ENCODE measurements at places on chromosomes 5 and 9. TPM values are rescaled to one million over a fixed set of nuclear protein-coding genes. Genes with fewer than 3 reads are reported as not detected.

DNA sequence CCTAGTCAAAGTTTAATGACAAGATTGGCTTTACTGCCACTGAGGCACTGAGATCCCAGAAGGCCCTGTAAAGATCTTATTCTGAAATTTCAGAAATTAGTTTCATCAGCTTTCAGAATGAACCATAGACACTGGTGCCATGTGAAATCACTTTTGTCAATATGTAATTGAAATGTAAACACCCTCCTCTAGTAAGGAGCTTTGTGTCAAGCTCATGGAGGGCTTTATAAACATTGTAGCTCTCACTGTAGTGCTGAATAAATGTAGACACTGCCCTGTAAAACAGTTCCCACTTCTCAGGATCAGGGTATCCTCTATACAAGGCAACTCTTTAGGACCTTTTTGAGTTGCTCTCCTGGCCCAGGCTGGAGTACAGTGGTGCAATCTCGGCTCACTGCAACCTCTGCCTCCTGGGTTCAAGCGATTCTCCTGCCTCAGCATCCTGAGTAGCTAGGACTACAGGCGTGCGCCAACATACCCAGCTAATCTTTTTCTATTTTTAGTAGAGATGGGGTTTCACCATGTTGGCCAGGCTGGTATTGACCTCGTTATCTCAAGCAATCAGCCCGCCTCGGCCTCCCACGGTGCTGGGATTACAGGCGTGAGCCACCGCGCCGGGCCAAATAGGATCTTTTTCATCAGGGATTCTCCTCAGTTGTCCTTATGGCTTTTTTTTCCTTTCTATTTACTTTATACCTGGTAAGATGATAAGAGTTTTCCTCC lies 1823.9 kb upstream of the CDH9 start:
- DNase-seq, result no peak

PLPPR1 gene
- polyA plus RNA-seq, result not detected

GRCh38 chr9:122356627-122357026 lies 14.2 kb upstream of the PTGS1 start:
- no peak for DNase-seq

GABBR2 gene
- polyA plus RNA-seq, result not detected

DNA sequence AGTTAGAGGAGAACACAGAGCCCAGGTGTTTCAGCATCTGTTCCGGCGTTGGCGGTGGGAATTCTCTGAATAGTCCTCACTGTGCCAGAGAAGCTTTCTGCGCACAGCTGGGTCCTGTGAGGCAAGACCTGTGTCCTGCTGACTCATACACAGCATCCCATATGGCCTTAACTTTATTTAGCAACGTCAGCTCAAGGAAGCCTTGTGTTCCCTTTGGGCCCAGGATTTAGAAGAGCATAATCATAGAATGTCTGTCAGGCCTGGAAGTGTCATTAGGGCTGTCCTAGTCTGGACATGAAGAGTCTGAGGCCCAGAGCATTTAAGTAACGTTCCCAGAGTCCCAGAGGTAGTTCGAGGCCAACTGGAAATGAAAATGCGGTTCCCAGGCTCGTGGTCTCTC lies 188.6 kb upstream of the DMRT1 start:
- DNase-seq, result no peak

DNA sequence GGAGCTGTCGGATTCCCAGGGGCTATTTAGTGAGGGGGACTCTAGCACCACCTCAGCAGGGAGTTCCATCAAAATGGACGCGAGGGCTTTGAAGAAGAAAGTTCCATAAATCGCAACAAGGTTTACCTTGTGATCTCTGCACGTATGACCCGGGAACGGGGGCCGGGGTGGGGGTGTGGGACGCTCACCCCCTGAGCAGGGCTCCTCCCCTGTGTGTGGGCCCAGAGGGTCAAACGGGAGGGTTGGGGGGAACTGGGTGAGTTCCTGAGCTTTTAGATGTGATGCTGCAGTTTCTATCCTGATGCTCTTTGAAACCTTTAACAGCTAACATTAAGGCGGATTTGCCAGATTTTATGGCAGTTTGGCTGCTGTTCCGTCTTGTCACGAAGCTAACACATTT lies 18.9 kb upstream of the LRRC14B start:
- no peak for DNase-seq

DNA sequence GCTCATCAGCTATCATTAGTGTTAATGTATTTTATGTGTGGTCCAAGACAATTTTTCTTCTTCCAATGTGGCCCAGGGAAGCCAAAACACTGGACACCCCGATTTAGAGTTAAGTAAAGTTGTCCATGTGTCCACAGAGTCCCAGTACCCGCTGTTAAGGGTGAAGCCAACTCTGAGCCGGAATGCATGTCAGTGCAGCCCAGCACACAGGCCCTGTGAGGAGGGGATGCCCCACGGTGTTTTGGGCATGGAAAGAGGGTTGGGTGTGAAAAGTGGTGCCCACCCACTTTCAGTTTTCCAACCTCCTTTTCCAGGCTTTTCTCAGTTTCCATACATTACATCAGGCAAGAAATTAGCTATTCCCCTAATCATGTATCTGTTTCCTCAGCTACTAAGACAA lies 24.4 kb downstream of the SHC3 start:
- DNase-seq, result no peak

GRXCR2 gene
- 0.18 TPM for polyA plus RNA-seq

- no peak for DNase-seq
Observed at GRCh38 chr5:152638996-152639552, 234.0 kb upstream of the NMUR2 start.

PCDHA7 gene
- not detected for polyA plus RNA-seq

GBGT1 gene
- not detected for polyA plus RNA-seq

PCDHGB4 gene
- not detected for polyA plus RNA-seq

- no peak for DNase-seq
Observed at GRCh38 chr9:136194540-136194939, 10.4 kb downstream of the LHX3 start.

- DNase-seq, result peak; percentile 2
Observed at GRCh38 chr5:7927466-7928375, 58.8 kb downstream of the MTRR start.

FOXD4 gene
- not detected for polyA plus RNA-seq

- DNase-seq, result no peak
Observed at GRCh38 chr9:7328453-7328852, 471.1 kb downstream of the DMAC1 start.

GRCh38 chr5:45171563-45171962 lies 362.8 kb downstream of the MRPS30 start:
- DNase-seq, result no peak
